SJSA1 (cell line): ENCODE measurements at places on chromosomes 4 and X. TPM values are rescaled to one million over a fixed set of nuclear protein-coding genes. Genes with fewer than 3 reads are reported as not detected.

GRCh38 chr4:188268131-188268908 lies 129.1 kb downstream of the TRIML1 start:
- H3K4me3 ChIP-seq: no peak overlapping the region
- no peaks in the 10 kb centered on the region for H3K36me3 ChIP-seq
- H3K27ac ChIP-seq: no peak overlapping the region
- H3K27me3 ChIP-seq: no peaks in the 10 kb centered on the region
- no peaks in the 10 kb centered on the region for H3K4me1 ChIP-seq

- DNase-seq: no peak
- no peaks in the 10 kb centered on the region for H3K27me3 ChIP-seq
- H3K27ac ChIP-seq: no peak overlapping the region
- no peaks in the 10 kb centered on the region for H3K4me1 ChIP-seq
- H3K36me3 ChIP-seq: no peaks in the 10 kb centered on the region
Observed at GRCh38 chrX:124346877-124347241, 496 bp downstream of the SH2D1A start.

DUX4 gene
- total RNA-seq: not detected in 2 replicates

DNA sequence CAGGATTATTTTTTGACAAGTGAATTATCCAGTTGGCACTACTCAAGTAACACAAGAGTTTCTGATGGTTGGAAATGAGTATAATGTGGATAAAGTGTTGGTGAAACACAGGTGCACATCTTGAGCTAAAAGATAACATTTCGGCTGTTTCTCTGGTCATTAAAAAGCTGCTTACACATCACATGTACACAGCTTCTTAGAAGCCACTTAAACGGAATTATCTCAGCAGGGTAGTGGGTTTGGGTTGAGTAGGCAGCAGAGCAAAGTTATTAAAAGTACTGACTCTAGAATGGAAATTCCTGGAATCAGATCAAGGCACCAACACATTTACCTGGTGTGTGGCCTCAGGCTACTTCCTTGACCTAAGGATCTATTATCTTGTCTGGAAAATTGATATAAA lies 55.4 kb upstream of the RASSF6 start:
- no peak overlapping the region for H3K4me3 ChIP-seq
- no peaks in the 10 kb centered on the region for H3K36me3 ChIP-seq

DNA sequence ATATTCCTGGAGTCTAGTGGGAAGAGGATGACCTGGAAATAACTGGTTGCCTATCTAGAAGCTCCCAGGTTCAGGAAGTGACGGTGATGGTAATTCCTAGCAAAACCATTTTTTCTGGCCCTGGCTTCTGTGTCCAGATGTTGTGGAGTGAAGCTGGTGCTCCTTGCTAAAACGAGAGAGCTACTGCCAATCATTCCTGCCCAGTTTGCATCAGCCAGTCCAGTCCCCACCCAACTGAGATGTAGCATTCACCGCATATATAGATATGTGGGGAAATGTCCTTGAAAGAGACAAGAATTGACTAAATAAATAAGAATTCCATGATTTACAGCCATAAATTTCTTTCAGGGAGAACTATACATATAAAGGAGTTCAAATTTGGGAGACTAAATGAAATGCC lies 6.3 kb downstream of the HPGDS start:
- no peaks in the 10 kb centered on the region for H3K27me3 ChIP-seq
- no peaks in the 10 kb centered on the region for H3K4me1 ChIP-seq
- no peak overlapping the region for H3K4me3 ChIP-seq
- H3K36me3 ChIP-seq: no peaks in the 10 kb centered on the region
- H3K27ac ChIP-seq: no peak overlapping the region

- H3K4me1 ChIP-seq: no peaks in the 10 kb centered on the region
- no peak for DNase-seq
- H3K27me3 ChIP-seq: no peaks in the 10 kb centered on the region
- no peak overlapping the region for H3K4me3 ChIP-seq
- no peaks in the 10 kb centered on the region for H3K36me3 ChIP-seq
Observed at GRCh38 chr4:55071951-55072350, 53.4 kb downstream of the KDR start.
